NCI-H2107 (cell line): ENCODE measurements at places on chromosomes 12 and 14.

- no peak for DNase-seq
Measured at GRCh38 chr12:98421316-98421715, 94.1 kb upstream of the TMPO start.

- no peak for DNase-seq
Measured at GRCh38 chr12:76183459-76184186, 99.1 kb upstream of the NAP1L1 start.

DNA sequence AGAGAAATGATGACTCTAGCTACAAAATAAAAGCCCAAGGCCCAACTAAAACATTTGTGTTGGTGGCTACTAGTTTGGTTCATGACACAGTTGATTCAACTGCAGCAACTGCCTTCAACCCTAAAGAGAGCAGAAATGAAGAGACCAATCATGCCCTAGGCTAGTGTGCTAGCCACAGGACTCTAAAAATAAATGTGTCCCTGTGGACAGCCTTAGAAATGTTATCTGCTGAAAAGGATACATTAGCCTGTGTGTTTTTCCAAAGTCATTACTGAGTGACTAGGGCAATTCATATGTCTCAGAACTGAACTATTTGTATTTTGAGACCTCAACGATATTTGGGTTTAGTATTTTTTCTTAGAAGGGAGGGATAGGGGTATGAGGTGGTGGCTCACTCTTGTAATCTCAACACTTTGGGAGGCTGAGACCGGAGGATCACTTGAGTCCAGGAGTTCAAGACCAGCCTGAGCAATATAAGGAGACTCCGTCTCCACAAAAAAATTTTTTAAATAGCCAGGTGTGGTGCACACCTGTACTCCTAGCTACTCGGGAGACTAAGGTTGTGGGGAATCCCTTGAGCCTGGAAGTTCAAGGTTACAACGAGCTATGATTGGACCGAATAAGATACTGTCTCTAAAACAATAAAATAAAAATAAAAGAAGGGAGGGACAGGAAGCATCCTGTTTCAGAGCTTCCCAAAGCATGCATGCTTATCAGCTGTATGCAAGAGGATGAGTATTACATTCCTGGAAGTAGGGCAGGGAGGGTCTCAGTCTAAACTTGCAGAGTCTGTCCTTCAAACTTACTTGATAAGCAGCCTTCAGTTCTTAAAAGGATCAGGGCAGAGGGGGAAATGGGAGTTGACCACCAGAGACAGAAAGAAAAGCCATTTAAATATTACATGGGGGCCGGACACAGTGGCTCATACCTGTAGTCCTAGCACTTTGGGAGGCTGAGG lies 29.6 kb upstream of the NAP1L1 start:
- no peak for DNase-seq

GRCh38 chr12:40312982-40313576 lies 88.3 kb downstream of the LRRK2 start:
- no peak for DNase-seq

GRCh38 chr14:90732139-90732538 lies 84.1 kb downstream of the TTC7B start:
- DNase-seq, result no peak
